SK-N-SH treated with all-trans-retinoic acid at 6 μM for 48 hours (cell line): ENCODE measurements at places on chromosomes 7 and 10.

GRCh38 chr7:81114633-81115032, 195.8 kb upstream of the SEMA3C start:
- ATAC-seq = no peak

GRCh38 chr7:29556405-29557195, 7.0 kb upstream of the PRR15 start:
- ATAC-seq = no peak

DNA sequence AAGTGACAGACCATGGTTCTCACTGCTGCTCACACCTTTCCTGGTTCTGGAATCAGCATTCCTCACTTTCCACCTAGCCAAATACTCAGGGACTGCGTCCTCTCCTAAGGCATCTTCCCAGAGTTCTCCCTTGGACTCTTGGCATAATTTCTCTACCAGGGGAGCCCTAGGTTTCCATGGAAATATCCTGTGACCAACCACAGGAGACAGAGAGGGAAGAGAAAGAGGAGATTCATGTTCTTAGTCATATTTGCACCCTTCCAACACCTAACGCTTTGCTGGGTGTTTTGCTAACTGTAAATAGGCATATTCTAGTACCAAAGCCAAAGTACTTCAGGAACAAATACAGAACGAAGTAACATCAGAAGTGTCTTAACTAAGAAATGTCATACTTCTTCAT, 28.6 kb downstream of the DENND11 start:
- no peak for ATAC-seq

DNA sequence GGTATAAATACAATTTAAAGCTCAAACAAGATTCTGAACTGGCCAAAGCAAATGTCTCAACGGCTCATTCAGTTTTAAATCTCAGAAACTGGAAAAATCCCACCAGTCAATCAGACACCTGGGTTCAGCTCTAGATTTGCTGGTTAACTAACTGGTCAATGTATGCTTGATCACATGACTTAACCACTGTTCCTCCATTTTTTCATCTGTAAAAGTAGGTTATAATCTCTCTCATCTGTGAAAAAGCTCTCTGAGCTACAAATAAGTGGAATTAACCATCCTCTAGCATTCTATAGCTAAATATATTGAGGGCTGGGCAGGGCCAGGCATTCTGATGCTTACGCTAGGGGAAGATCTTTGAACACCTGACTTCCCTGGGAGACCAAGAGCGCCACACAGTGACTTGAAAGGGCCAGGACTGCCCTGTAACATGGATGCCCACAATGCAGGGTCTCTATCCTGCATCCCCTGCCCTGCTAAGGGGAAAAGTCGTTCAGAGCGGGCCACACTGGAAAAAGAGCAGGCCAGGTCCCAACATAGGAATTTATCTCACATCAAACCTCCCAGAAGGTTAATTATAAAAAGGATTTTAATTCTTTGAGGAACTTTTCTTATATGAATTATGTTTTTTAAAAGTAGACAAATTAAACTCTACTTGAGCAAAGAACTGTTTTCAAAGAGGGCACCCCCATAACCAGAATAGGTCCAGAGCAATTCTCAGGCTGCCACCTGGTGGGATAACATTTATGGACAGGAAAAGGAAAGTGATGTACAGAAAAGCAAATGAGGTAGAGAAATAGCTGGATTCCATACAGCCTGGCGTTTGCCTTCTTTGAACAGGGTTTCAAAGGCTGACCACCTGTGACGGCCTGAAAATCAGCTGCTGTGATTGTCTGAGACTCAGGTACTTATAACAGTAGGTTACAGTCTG, 1.8 kb downstream of the RP9 start:
- ATAC-seq = peak; percentile 69

- ATAC-seq = no peak
Measured at GRCh38 chr7:151883857-151884256, 6.9 kb upstream of the PRKAG2 start.

DNA sequence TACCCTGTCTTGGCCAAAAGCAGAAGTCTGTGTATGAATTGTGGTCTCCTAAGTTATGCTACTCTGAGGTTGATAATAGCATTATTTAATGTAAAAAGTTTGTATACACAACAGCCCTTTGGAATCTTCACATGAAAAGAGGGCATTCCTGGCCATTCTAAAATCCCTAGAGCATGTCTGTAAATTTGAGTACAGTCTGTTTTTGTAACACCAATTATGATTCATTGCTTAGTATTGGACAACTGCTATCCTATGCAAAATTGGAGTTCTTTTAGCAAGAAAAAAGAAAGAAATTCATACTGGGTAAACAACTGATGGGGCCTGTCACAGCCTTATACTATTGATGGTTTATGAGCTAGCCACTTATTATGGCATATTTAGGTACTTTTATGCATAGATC, 10.2 kb downstream of the CUTC start:
- ATAC-seq = peak; percentile 62

DNA sequence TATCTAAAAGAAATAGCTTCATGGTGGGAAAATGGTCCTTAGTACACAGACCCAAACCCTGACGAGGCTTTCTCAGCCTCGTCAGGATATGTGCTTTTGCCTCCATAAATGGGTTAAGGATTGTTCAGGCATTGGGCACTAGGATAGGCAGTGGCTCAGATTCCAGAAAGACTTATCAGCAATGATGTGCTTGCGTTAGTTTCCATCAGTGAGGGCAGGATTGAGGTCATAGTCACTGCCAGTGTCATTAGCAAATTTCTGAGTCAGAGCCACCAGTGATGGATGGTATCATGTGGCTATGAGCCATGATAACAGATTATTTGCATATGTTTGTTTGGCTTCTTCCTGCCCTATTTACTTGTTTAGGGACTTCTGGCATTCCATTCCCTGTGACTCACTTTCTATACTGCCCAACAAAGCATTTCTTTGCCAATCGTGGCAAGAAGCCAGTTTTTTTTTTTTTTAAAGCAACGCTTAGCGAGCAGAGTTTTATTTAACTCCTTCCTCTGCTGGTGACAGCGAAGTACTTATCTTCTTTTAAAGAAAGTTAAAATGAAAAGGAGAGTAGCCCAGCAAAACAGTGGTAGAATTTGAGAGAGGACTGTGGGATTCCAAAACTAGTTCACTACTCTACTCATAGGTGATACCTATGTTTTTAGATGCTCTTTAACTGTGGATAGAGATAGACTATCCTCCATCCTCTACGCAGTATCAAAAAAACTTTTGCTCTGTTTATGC, 44.4 kb downstream of the MYPN start:
- ATAC-seq = peak; percentile 95

- peak; percentile 60 for ATAC-seq
Measured at GRCh38 chr10:30353851-30354250, 4.8 kb upstream of the MTPAP start.

DNA sequence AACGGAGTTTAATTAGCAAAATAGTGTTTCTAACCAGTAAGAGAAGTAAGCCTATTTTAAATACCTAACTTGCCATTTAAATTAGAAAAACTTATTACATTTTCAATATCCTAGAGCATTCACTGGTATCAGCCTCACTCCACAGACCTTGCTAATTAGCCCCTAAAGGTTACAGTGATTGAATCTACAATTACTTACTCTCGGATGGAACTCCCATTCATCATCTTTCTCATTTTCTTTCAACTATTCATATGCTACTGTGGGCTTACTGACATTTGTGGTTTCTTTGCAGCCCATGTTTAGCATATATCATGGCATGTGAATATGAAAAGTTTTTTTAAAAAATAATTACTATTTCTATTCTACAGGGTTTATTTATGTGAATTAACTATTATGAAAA, 86.4 kb downstream of the GPR37 start:
- ATAC-seq = no peak

DNA sequence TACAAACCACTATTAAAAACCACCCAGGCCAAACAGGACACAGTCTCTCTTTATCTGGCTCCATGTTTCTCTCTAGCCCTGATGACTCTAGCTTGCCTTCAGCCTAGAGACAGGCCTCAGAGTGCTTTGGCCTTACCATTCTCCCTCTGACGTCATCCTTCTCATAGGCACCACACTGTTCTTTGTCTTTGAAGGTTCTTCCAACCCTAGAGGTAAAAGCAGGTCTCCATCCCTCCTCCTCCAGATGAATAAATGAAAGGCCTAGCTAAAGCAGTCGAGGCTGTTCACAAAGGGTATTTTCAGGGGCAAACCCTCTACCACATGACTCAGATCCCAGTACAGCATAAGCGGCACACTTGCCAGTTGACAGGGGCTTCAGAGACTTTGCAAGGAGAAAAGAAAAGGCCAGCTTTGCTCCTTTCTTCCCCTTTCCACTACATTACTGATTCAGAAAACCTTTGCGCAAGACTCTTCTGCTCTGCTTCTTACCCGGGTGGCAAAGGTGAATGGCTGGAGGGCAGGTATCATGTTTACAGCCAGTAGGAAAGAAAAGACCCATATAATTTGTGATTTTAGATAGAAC, 14.8 kb downstream of the NFE2L3 start:
- peak; percentile 24; the same call in 1 of the 3 replicates for ATAC-seq

DNA sequence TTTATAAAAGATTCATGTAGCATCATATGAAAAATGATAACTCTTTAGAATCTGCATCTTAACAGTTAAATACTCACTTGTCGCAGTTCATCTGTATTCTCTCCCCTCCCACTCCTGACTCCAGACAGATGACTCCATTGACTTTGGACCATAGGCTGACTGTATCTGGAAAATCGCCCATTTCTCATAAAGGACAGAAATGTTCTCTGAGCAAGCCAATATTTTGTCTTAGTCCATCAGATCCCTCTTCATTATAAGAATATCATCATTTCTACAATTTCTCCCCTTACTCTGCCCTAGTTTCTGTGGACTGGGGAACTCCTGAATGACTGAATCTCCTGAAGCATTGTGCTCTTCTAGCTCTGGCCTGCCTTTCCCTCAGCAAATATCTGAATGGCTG, 125.4 kb downstream of the SEMA3D start:
- ATAC-seq = no peak

GRCh38 chr10:111297351-111297848, 220.6 kb downstream of the ADRA2A start:
- no peak for ATAC-seq

GRCh38 chr10:17735166-17735941, 16.6 kb upstream of the TMEM236 start:
- ATAC-seq = no peak

- ATAC-seq = no peak
Measured at GRCh38 chr10:113644185-113645120, 19.4 kb downstream of the NRAP start.

- no peak for ATAC-seq
Measured at GRCh38 chr10:22801785-22802184, 87.4 kb upstream of the PIP4K2A start.

DNA sequence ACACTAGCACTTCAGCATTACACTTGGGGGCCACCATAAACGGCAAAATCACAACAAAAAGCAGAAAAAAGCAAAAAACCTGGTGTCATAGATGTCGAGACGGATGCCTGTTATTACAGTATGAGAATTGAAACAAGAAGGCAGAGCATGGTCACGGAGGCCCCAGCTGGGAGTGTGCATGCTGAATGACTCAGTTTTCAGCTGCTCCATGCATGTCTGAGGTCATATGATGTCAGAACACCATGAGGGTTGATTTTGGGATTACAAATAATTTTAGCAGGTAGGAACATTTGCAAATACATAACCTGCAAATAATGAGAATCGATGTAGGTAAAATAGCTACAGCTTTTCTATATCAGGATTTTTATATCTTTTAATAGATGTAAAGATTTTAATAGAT, 19.1 kb downstream of the ZMYND11 start:
- ATAC-seq = no peak

GRCh38 chr7:137948083-137948844, 53.6 kb downstream of the CREB3L2 start:
- no peak for ATAC-seq

- no peak for ATAC-seq
Measured at GRCh38 chr10:108421266-108421665, 1256.8 kb upstream of the SORCS1 start.

DNA sequence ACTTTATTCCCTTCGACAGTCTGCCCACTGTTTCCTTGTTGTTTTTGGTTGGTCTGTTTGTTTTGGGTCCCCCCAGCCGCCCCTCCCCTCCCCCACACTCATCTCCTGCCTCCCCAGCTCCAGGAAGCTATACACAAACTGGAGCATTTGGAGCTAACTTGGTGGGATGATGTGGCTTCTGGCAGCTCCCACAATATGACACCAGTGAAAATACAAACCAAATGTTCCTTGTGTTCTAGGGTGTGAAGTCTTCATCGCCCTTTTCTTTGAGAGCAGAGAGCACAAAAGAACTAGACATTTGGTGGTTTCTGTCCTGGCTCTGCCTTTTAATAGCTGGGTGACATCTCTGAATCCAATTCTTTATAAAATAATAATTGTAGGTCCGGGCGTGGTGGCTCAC, 33.8 kb downstream of the CREB5 start:
- no peak for ATAC-seq

DNA sequence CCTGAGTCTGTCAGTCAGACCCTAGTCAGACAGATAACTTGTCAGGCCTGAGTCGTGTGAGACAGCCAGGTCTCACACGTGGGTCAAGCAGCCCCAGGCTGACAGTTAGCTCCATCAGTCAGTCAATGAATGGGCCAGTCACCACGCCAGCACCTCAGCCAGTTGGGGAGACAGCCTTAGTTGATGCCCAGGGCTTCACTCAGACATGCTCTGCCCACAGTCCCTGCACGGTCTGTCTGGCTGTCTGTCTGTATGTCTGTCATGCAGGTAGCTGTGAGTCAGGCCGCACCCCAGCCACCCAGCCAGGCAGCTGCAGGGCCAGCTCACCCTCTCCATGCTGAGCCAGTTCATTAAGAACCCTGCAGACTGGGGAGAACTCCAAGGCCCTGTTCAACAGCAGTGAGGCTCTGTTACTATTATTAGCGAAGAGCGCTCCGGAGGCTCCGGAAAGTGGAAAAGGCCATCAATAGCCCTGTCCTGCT, 141.1 kb upstream of the PCBD1 start:
- ATAC-seq = no peak

DNA sequence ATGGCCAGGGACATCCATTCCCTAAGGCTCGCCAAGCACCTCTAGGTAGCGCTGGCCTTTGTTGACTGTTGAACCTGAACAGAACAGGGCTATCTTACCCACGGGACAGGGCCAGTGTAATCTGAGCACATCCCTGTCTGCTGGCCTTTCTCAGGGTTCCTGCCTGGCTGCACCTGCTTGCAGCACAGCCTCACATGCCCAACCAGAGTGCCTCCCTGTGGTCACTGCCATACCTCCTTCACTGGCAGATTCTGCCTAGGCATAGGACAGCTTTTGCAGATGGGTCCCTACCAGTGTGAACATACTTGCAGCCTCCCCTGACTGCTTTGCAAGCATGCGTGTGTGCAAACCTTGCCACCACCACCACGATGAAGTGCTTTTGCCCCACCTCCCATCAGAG, 15.8 kb upstream of the LIPN start:
- ATAC-seq = no peak
